Stomach (tissue), 19 donors: ENCODE measurements at places on chromosomes 11 and 22.

GRCh38 chr11:21278840-21279239 is 609.5 kb downstream of the NELL1 start:
- no peaks in the 10 kb centered on the region for H3K4me1 ChIP-seq
- no peaks in the 10 kb centered on the region for H3K27me3 ChIP-seq
- H3K27ac ChIP-seq = no peak overlapping the region
- no peak overlapping the region for H3K4me3 ChIP-seq

DNA sequence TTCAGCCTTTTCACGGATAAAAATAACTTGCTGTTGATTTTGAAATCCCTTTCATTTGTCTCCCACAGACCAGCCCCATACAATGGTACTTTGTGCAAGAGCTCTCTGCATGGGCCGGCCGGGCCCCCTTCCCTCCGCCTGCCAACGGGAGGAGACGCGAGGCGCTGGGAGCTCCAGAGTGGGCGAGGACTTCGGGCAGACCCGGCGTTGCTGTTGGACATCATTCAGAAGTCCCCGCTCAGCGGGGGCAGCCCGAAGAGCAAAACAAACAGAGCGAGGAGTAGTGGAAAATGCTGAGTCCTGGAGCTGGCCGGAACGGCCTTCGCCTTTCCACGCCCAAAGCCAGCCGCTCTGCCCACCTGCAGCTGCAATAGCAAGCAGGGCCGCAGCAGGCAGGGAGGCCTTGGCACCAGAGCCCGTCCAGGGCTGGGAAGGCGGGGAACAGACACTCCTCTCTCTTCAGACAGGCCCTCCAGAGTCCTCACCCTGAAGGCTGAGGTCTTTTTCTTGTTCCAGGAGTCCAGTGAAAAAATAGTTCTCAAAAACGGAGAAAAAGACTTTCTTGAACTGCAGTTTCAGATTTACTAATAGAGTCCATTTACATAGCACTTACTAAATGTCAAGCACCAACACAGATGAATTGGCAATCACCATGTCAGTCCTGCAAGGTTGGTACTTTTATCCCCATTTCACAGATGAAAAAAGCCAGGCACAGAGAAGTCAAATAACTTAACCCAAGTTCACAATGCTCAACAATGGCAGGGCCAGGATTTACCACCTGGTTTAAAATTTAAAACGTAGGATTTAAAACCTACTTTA is 135.5 kb downstream of the ETS1 start:
- peak overlapping the region; percentile 27 for H3K4me3 ChIP-seq
- H3K4me1 ChIP-seq = peaks cover 15% of the 10 kb centered on the region
- H3K27me3 ChIP-seq = no peaks in the 10 kb centered on the region

- DNase-seq = no peak
- H3K27ac ChIP-seq = no peak overlapping the region
- no peaks in the 10 kb centered on the region for H3K36me3 ChIP-seq
- no peaks in the 10 kb centered on the region for H3K4me1 ChIP-seq
Observed at GRCh38 chr11:112724496-112724790, 236.8 kb upstream of the NCAM1 start.

DNA sequence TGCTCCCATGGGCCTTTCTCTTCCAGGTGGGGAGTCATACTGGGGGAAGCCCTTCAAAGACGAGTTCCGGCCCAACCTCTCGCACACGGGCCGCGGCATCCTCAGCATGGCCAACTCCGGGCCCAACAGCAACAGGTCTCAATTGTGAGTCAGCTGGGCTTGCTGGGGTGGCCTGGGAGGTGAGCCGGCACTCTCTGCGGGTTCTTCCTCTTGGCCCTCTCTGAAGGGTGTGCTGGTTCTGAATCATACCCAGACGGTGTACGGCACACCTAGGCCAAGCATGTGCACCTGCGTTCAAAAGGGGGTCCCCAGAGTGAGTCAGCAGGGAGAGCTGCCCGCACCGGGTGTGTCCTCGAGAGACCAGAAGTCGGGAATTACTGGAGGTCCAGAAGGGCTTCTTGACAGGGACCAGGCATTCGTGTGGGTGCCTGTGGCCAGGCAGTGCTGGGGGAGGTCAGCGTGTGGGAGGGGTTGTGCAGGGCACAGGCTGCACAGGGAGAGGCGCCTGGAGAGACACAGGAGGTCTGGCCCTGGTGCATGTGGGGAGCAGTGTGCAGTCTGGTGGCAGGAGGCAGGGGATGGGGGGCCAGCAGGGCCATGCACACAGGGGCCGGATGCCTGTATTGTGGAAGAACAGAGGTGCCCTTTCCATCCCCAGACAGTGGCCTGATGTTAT is 23.0 kb downstream of the PPIL2 start:
- no peak overlapping the region for H3K4me3 ChIP-seq
- no peak for DNase-seq
- no peaks in the 10 kb centered on the region for H3K27me3 ChIP-seq
- H3K27ac ChIP-seq = no peak overlapping the region
- peaks cover 97% of the 10 kb centered on the region for H3K36me3 ChIP-seq
- no peaks in the 10 kb centered on the region for H3K4me1 ChIP-seq

GRCh38 chr11:120330045-120330444 is 4.9 kb downstream of the TLCD5 start:
- H3K27me3 ChIP-seq = no peaks in the 10 kb centered on the region
- H3K4me1 ChIP-seq = peaks cover 26% of the 10 kb centered on the region
- no peak overlapping the region for H3K4me3 ChIP-seq
- no peak for DNase-seq
- H3K36me3 ChIP-seq = peaks cover 13% of the 10 kb centered on the region
- H3K27ac ChIP-seq = no peak overlapping the region

DNA sequence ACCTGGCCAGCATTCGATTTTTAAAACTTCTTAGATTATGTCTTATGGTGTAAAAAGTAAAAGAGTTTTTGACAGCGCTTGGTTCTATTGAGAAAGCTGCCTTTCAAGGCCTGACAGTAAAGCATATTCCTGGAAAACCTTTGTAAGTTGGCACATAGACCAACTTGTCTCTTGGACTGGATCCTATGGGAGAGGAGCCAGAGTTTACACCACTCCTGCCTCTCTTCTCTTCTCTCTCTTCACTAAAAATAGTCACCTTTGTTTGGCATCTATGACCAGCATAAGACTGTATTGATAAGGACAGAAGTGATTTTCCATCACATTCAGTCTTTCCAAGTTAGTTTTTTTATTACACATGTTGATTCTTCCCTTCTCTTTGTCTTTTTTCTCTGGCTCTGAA is 33.7 kb downstream of the CSRP3 start:
- H3K27ac ChIP-seq = no peak overlapping the region
- DNase-seq = no peak
- H3K4me3 ChIP-seq = no peak overlapping the region
- peaks cover 13% of the 10 kb centered on the region for H3K36me3 ChIP-seq
- no peaks in the 10 kb centered on the region for H3K27me3 ChIP-seq

- no peaks in the 10 kb centered on the region for H3K36me3 ChIP-seq
- H3K27ac ChIP-seq = no peak overlapping the region
- H3K4me3 ChIP-seq = no peak overlapping the region
- peaks cover 21% of the 10 kb centered on the region for H3K4me1 ChIP-seq
- H3K27me3 ChIP-seq = peaks cover 73% of the 10 kb centered on the region
- peak; percentile 80 for DNase-seq
Observed at GRCh38 chr22:37428649-37429586, 1.6 kb upstream of the ELFN2 start.
